ENCODE measurements at places on chromosomes 7 and 10. TPM values are rescaled to one million over a fixed set of nuclear protein-coding genes. Genes with fewer than 3 reads are reported as not detected.

- DNase-seq: no peak
- no peak overlapping the region for H3K4me3 ChIP-seq
- no peaks in the 10 kb centered on the region for H3K4me1 ChIP-seq
- H3K27ac ChIP-seq: no peak overlapping the region
- H3K27me3 ChIP-seq: no peaks in the 10 kb centered on the region
Measured at GRCh38 chr7:40808378-40808942, 673.7 kb downstream of the SUGCT start.

GRCh38 chr7:47191876-47192291 is 390.0 kb downstream of the TNS3 start:
- DNase-seq: no peak
- H3K27ac ChIP-seq: no peak overlapping the region
- no peaks in the 10 kb centered on the region for H3K36me3 ChIP-seq
- H3K4me1 ChIP-seq: peaks cover 5% of the 10 kb centered on the region

GRCh38 chr7:44307301-44307900 is 18.0 kb downstream of the CAMK2B start:
- peak overlapping the region; percentile 60 for H3K27ac ChIP-seq
- DNase-seq: peak; percentile 67
- H3K4me1 ChIP-seq: peaks cover 13% of the 10 kb centered on the region
- H3K4me3 ChIP-seq: no peak overlapping the region
- H3K27me3 ChIP-seq: no peaks in the 10 kb centered on the region

ADIRF gene
- total RNA-seq: 19.1 TPM

Data from psoas muscle (tissue), 8 donors.